MG63 (cell line): ENCODE measurements at places on chromosomes 11 and 22. TPM values are rescaled to one million over a fixed set of nuclear protein-coding genes. Genes with fewer than 3 reads are reported as not detected.

CCDC87 gene
- not detected in 2 replicates for total RNA-seq

MOGAT2 gene
- not detected in 2 replicates for total RNA-seq

CD6 gene
- not detected in 2 replicates for total RNA-seq

GGTLC2 gene
- total RNA-seq: not detected in 2 replicates

TMPRSS6 gene
- not detected in 2 replicates for total RNA-seq

CABP7 gene
- total RNA-seq: not detected in 2 replicates

OR52D1 gene
- not detected in 2 replicates for total RNA-seq

PDGFD gene
- 0.95 and 4.6 TPM in 2 replicates for total RNA-seq

SLC22A6 gene
- not detected in 2 replicates for total RNA-seq

MAJIN gene
- not detected in 2 replicates for total RNA-seq

TOP3B gene
- total RNA-seq: 26.6 and 35.8 TPM in 2 replicates

NCR3LG1 gene
- total RNA-seq: 0.17 and 0.20 TPM in 2 replicates

RGL4 gene
- not detected in 2 replicates for total RNA-seq

DNA sequence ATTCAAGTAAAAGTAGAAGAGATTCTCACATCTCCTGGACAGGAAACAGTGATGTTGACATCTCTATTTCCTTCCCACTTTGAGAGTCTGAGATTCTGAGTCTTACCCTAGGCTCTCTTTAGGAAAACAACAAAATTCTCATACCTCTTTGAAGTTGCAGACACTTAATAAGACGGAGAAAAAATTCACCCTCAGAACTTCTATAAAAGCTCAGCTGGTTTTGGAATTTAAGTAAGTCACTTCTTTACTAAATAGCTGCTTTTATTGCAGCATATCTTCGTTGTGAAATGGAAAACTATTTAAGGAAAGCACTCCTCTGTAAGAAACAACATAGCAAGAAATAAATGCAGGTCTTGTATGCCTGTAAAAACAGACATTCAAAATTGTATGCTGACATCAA, 79.1 kb downstream of the MSANTD4 start:
- no peak for DNase-seq

- DNase-seq: no peak
These were observed 17.2 kb downstream of the P2RY2 start for GRCh38 chr11:73235236-73235786.

DNA sequence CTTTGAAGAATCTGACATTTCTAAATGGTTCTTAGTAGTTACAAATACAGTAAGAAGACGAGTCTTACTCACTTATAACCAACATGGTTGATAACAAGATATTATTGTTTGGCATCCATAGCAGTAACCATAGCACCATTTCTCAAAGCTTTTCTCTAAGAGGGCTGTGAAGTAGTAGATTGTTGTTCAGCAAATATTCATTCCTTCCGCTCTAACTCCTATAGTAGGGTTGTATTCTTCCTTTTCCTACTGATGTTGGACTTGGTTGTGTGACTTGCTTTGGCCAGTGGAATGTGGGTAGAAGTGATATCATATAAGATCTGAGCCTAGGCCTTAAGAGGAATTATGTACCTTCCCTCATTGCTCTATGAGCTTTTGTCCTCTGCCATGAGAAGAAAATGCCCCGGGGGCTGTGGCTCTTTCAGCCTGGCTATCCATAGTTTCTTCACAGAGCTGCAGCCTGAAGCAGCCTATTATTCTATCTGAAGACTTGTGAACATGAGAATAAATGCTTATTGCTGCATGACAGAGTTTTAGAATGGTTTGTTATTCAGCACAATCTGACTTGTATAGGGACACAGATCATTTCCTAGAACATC, 28.9 kb upstream of the ZBED5 start:
- DNase-seq: no peak

GRCh38 chr11:64571050-64571409, 20.0 kb upstream of the SLC22A12 start:
- no peak for DNase-seq

GRCh38 chr11:64118876-64119665, 46.8 kb downstream of the MACROD1 start:
- DNase-seq: no peak

DNA sequence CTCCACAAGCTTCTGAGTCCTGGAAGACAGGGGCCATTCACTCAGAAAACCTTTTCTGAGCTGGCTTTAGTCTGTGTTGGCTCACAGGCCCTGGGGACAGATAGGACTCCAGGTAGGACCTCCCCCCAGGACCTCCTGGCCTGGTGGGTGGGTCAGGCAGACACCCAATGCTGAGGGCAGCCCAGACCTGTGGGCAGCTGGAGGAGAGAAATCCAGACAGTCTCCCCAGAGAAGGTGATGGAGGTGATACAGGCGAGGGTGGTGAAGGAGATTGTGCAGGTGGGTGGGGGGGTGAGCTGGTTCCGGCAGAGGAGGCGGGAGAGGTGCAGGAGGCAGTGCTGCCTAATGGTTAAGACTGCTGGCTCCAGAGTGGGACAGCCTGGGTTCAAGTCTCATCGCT, 15.6 kb downstream of the LRRC32 start:
- no peak for DNase-seq

- DNase-seq: no peak
These were observed 9.1 kb downstream of the TIMP3 start for GRCh38 chr22:32810555-32811133.

- peak; percentile 18 for DNase-seq
These were observed 27.8 kb upstream of the FJX1 start for GRCh38 chr11:35590412-35590811.

- DNase-seq: no peak
These were observed 93.1 kb downstream of the CADM1 start for GRCh38 chr11:115411120-115411519.

DNA sequence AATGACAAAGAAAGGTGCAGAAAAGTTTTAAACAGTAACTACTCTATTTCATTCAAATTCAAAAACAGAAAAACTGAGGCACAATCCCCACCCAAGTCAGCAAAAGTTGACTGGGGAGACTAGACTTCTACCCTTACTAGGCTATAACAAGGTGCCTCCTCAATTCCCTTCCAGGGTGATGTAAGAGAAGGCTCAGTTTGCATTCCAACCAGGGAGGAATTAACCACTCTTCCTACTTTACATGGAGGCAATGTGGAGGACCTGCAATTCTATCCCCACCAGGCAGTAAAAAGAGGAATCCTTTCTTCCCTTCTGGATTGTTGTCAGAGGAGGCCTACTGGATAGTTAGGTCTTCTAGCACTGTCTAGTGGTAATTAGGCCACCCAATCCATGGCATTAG, 26.1 kb downstream of the TYR start:
- no peak for DNase-seq

DNA sequence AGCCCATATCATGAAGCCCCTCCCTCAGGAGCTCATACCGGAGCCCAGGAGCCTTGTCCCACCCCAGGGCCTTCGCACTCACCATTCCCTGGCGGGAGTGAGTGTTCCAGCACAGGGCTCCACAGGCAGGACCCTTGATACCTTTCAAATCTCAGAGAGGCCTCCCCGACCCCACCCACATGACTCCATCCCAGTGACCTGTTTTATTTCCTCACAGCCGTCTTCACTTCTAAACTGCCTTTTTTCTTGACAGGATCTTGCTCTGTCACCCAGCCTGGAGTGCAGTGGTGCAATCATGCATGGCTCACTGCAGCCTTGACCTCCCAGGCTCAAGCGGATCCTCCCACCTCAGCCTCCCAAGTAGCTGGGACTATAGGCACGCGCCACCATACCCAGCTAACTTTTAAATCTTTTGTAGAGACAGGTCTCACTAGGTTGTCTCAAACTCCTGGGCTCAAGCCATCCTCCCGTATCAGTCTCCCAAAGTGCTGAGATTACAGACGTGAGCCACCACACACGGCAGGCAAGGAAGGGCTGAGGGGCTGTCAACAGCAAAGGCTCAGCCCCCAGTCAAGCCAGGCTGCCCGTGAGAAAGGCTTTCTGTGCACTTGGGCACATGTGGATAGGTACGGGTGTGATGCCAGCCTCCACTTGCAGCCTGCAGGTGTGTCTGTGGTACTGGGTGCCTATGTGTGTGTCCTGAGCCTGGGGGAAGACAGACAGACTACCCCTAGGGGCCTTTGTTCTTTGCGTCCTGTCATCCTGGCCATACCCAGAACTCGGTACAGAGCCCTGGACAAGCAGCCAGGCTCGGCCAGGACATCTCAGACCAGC, 9.3 kb downstream of the RPL3 start:
- DNase-seq: peak; percentile 55

GRCh38 chr11:18768472-18768901, 23.1 kb downstream of the PTPN5 start:
- no peak for DNase-seq

- DNase-seq: no peak
These were observed 5.7 kb downstream of the LRFN4 start for GRCh38 chr11:66862559-66863037.

DNA sequence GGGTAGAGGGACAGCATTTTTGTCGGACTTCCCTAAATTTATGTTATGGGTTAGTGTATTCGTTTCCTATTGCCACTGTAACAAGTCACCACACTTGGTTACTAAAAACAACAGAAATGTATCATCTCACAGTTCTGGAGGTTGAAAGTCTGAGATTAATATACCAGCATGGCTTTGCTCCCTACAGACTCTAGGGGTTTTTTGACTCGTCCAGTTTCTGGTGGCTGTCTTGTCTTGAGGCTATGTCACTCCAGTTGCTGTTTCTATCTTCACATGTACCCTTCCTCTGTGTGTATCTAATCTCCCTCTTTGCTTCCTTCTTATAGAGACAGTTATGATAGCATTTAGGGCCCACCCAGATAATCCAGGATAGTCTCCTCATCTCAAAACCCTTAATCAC, 9.1 kb upstream of the CCDC179 start:
- no peak for DNase-seq

DNA sequence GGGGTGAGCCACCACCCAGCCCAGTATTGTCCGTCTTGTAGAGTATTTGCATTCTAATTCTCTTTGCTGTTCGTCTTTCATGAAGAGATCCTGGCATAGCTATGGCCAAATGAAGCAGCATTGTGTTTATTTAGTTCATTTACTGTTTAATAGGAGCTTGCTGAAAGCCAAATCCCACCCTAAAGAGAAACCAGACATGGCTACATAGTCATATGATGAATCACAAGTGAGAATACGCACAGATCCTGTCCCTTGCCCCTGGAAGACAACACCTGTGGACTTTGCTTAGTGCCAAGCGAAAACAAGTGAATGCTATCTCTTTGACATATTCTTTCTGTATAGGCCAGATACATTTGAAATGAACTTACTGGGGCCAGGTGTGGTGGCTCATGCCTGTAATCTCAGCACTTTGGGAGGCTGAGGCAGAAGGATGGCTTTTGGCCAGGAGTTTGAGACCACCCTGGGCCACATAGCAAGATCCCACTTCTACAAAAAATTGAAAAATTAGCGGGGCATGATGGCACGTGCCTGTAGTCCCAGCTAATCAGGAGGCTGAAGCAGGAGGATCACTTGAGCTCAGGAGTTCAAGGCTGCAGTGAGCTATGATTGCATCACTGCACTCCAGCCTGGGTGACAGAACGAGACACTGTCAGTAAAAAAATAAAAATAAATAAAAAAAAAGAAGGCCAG, 5.1 kb upstream of the ARFGAP3 start:
- DNase-seq: no peak

DNA sequence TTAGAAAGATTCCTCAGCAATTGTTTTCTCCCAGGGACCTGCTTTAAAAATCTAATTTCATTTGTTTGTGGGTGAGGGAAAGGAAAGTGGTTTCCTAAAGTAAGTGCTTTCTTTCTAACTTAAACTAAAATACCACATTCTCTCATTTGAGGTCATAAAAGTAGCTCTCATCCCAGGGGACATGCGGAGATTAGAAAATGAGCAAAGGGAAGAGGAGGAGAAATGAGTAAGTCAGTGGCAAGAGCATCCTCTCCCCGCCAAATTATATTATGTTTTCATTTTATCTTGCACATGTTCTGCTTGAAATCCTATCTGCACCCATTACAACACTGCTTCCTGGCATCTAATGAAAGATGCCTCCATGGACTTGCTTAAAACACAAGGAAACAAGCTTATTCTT, 191.4 kb downstream of the ARHGAP42 start:
- no peak for DNase-seq

- no peak for DNase-seq
These were observed 7.0 kb upstream of the SLC1A2 start for GRCh38 chr11:35426351-35426750.

DNA sequence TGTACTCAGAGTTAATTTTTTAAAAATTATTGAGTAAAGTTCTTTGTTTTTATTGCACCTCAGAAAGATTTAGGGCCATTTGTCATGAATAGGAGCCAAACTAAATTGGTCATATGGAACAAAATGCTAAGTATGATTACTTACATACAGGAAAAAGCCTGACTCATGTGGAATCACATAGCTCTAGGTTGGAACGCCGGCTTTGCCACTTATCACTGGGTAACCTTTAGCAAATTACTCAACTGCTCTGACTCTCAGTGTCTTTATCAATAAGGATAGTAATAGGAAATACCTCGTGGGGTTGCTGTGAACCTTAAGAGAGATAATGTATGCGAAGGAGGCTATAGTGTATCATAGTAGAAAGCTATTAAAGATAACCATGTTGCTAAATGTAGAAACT, 638.5 kb downstream of the NELL1 start:
- DNase-seq: no peak

DNA sequence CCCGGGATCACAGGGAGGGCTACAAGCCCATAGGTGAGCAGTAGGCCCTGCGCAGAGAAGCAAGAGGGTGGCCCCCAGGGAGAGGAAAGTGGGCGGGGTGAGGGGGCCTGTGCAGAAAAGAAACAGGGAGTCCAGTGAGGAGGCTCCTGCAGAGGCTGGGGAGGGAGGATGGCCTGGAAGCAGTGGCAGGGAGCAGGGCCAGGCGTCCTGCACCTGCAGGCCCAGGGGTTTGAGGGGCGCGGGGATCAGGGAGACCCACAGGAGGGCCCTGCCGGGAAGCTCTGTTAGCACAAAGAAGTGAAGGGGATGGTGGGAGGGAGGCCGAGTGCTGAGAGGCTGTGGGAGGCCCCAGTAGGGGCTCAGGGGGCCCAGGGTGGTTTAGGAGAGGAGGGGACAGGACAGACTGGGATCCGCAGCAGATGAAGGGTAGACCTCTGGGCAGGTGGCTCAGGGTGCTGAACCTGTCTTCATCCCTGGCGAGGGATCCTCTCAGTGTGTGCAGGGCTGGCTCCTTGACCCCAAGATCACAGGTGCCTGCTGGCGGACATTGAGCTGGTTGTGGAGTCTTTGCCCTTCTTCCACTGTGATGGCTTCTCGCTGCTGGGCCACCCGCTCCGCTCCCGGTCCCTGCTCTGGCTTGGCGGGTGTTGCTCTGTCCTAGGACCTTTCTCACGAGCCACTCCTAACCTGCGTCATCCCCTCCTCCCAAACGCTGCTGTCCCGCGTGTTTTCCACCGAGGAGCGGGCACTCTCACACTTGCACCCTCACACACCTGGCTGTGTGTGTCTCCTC, 31.8 kb upstream of the CELSR1 start:
- DNase-seq: no peak

DNA sequence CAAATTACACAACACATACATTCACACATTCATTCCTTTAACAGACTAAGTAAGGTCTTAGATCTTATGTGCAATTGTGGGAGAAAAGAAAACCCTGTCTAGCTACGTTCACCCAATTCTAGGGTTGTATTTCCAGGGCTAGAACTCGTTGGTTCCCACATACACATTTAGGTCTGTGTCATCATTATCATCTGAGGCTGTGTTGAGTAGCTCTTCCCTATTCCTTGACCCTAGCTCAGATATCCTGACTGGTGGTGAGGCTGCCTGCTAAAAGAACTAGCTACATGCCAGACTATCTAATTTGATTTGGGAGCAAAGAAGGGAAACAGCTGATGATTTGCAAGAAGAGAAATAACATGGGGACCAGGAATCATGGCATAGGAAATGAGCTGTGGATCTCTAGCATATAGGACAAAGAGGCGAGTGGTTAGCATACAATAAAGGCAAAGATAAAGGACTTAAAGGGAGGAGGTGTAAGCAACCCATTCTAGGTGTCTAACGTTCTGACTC, 27.5 kb upstream of the OR10G7 start:
- no peak for DNase-seq
